ENCODE measurements at places on chromosomes 2 and 18.

- no peak for DNase-seq
Measured at GRCh38 chr2:85642725-85643124, 25.3 kb downstream of the SFTPB start.

DNA sequence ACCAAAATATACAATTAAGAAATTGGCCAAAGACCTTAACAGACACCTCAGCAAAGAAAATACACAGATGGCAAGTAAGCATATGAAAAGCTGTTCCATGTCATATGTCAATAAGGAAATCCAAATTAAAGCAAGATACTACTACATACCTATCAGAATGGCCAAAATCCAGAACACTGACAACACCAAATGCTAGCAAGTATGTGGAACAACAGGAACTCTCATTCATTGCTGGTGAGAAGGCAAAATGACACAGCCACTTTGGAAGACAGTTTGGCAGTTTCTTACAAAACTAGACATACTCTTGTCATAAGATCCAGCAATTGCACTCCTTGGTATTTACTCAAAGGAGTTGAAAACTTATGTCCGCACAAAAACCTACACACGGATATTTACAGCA, 20.3 kb upstream of the DNAJC10 start:
- DNase-seq: no peak

GRCh38 chr2:160278879-160279177, 78.8 kb upstream of the ITGB6 start:
- DNase-seq: no peak

DNA sequence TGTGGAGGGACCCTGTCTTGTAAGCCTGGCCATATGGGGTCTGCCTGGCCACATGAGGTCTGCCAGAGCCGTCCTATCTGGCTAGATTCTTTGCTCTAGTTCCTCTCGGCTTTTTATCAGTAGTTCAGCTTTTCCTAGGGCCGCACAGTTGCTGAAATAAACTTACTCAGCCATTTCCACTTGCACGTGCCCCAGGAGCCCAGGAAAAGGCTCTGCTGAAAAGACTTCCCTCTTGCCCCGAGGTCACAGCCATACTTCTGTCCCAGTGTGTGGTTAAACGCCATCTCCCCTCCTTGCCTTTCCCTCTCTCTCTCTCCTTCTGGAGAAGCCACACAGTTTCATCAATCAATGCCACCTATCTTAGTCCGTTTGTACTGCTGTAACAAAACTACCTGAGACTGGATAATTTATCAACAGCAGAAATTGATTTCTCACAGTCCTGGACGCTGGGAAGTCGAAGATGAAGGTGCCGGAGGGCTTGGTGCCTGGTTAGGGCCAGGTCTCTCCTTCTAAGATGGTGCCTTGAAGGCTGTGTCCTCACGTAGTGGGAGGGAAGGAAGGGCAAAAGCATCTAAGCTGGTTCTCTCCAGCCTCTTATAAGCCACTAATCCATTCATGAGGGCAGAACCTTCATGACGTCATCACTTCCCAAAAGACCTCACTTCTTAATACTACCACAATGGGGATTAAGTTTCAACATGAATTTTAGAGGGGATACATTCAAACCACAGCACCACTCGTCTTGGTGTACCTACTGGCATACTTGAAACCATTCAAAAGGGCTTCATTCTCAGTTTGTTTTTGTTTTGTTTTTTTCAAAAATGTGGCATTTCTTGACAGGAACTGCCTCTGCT, 11.2 kb upstream of the GALM start:
- DNase-seq: no peak

DNA sequence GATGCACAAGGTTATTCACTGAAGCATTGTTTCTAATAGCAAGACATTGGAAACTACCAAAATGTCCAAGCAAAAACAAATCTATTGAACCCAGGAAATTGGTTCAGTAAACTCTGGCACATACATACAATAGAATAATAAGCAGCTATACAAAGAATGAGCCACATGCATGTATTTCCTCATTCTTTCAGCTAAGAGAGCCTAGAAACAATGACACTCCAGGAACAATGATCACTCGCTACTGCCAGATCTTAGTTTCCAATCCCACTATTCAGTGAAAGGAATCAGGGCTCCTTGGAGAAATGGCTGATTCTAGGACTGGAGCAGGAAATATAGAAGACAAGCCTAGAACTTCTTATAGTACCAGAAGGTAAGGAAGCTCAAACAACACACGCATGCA, 221.9 kb upstream of the AGAP1 start:
- no peak for DNase-seq

GRCh38 chr2:65281627-65282351, 54.2 kb downstream of the ACTR2 start:
- DNase-seq: no peak

GRCh38 chr2:222523783-222524544, 99.6 kb downstream of the SGPP2 start:
- DNase-seq: peak; percentile 7

GRCh38 chr2:179860255-179861026, 971 bp downstream of the ZNF385B start:
- no peak for DNase-seq
